Activated naive CD4-positive, alpha-beta T cell (primary cell): ENCODE measurements at places on chromosomes 6 and 20.

GRCh38 chr20:834151-834746 lies 734 bp downstream of the FAM110A start:
- DNase-seq: no peak

DNA sequence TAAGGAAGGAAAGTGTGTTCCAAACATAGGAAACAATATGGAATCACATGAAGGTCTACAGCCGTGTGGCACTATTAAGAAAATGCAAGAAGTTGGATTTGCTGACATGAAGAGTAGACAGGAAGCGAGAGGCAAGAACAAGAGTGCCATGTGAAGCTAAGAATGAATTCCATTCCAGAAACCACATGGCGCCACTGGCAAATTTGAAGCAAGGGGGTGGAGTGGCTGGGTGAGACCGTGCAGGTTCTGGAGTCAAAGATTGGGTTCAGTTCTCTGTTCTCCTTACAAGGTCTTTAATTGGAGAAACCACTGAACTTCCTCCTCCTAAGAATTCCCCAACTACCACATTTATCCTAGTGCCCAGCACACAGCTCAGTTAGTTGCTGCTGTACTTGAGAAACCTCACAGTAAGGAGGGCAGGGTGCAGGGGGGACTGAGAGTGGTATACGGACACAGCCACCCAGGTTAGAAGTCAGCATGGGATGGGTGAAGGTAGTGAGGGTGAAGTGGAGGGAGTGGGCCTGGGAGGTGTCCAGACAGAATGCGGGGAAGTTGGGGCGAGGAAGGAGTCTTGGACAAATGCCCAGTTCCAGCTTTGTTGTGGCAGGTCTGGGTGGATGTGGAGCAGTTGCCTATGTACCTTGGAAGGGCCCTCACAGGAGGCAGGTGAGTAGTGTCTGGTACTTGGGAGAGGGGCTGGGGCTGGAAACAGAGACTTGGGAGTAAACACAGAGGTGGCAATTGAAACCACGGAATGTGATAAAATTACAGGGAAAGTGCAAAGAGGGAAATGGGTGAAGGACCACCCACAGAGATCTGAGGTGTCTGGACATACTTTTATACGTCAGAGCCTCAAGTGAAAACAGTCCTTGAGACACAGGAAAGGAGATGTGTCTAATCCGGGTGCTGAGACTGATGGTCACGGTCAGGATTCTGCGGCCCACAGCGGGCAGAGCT lies 14.3 kb downstream of the LYRM4 start:
- DNase-seq: no peak

DNA sequence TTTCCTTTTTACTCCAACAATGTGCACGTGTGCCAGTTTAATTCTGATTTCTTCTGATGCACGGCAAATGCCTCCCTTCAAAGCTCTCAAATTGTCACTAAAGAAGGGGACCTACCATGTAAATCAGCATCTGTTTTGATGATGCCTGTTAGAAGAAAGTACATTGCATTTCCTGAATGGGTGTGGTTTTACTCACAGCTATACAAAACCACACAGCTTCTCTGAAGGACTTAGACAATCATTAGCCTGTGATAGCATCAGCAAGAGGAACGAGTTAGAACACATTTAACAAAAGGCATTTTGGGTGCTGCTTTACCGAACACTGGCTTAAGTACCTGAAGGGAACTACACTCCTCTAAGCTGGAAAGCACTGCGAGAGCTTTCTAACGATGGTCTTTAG lies 109.4 kb downstream of the ATXN1 start:
- no peak for DNase-seq

- no peak for DNase-seq
These were observed 122.4 kb downstream of the RIN2 start for GRCh38 chr20:19880256-19881079.

- no peak for DNase-seq
These were observed 107.4 kb downstream of the PREX1 start for GRCh38 chr20:48720256-48720985.

DNA sequence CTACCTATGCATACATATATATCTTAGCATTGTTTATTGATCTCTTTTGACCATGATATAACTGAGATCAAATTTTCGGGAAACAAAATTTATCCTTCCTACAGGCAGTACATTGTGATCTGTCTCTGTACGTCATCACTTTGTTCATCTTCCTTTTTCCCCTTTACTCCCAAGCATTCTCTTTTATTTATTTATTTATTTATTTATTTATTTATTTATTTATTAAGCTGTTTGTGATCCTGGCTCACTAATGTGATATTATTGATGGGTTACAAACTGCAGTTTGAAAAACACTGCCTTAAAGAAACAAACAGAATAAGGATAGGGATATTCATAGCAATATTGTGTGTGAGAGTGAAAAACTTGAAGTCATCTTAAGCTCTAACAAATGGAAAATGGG lies 51.2 kb downstream of the MACROD2 start:
- DNase-seq: no peak

- no peak for DNase-seq
These were observed 23.9 kb downstream of the SRC start for GRCh38 chr20:37369846-37370245.

- DNase-seq: no peak
These were observed 31.7 kb downstream of the BEND6 start for GRCh38 chr6:56986611-56987010.

DNA sequence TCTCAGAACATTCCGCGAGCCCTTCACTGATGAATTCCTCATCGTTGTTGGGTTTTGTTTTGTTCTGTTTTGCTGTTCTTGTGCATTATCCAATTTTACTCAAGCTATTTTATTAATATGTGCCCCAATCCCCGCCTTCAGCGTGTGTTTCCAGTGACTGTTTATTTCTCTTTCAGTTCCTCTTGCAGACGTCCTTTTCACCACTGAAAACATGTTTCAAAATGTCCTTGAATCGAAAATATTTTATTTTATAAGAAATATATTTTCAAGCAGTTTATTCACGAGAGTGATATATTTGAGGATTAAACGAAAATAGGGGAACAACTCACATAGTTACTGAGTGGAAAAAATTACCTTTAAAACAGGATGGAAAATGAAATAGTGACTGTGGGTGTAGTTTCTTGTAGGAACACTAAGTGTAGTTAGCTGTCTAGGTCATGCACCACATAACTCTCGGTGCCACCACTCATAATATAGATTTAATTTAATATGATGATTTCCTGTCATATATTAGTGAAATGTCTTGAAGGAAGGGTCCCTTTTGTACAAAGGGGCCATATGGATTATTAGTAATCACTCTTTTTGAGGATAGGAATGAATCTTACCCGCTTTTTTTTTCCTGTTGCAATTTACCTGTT lies 45.3 kb upstream of the HDDC2 start:
- no peak for DNase-seq

DNA sequence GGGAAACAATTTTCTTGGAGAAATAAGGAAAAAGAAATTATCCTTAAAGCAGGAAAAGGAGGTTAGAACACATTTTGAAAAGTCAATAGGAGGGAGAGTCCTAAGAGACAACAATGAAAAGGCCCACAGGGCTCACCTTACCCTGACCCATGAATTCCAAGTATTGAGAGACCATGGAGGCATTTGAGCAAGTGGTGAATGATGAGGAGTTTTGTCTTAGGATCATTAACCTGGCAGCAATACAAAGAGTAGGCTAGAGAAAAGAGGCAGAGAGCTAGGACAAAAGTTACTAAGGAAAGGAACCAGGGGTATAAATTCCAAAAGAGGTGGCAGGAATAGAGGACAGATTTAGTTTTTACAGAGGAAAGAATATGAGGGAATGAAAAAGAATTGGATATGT lies 44.7 kb downstream of the PACRG start:
- DNase-seq: no peak

- DNase-seq: no peak
These were observed 12.8 kb downstream of the OPN5 start for GRCh38 chr6:47794577-47795135.

DNA sequence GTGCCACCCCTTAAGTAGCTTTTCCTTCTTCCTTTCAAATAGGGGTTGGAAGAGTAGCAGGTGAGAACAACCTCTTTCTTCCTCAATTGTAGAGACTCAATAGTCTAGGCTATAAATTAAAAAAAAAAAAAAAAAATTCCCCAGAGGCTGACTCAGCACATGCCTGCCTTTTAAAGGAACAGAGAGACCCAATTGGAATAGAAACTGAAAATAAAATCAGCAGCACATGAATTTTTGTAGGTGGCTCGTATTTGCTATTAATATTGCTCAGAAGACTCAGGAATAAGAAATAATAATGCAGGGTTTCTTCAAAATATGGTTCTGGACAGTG lies 19.3 kb downstream of the TOP1 start:
- no peak for DNase-seq

DNA sequence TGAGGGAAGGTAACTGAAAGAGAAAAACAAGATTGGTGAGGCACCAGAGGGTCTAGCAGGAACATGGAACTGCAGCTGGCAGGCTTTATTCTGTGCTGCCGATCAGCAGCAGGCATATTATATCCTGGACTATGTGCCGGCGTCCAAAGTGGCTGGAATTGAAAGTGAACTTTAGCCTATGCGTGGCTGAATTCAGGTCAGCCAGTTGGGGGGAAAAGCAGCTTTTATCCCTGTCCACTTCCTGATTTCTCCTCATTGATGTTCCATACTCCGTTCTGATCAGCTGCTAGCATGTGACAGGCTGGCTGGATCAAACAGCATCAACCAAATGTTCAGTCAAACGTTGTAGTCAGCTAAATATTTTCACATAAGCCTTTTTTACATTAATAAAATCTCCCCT lies 99.0 kb downstream of the CAP2 start:
- no peak for DNase-seq

- no peak for DNase-seq
These were observed 370.1 kb downstream of the FOXA2 start for GRCh38 chr20:22214296-22214695.

DNA sequence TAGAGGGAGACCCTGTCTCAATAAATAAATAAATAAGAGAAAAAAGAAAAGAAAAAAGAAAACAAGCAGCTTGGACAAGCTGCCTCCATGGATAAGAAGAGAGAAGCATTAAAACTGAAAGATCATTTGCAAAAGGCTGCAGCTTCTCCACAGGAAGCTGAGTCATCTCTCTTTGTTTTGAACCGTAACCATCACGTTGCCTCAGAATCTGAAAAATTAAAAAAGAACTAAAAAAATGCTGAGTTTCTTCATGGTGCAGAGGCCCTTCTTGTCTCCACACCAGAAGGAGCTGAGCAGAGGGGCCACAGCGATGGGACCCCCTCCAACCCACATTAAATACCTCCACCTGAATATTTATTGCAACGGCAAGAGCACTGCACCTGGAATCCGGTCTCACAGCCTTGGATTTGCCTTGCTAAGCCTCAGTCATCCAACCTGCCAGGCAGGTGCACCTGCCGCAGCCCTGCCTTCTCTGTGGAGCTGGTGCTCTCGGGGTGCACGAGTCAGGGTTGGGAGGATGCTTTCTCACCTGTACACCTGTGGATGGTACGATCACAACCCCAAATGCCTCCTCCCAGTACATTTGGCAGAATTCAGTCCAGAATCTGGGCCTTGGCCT lies 28.1 kb downstream of the TOX2 start:
- DNase-seq: no peak

- no peak for DNase-seq
These were observed 505.9 kb upstream of the CHD6 start for GRCh38 chr20:42123981-42124473.

- no peak for DNase-seq
These were observed 36.7 kb downstream of the CFAP61 start for GRCh38 chr20:20089018-20089417.

GRCh38 chr6:13479206-13479800 lies 8.1 kb downstream of the GFOD1 start:
- DNase-seq: no peak

DNA sequence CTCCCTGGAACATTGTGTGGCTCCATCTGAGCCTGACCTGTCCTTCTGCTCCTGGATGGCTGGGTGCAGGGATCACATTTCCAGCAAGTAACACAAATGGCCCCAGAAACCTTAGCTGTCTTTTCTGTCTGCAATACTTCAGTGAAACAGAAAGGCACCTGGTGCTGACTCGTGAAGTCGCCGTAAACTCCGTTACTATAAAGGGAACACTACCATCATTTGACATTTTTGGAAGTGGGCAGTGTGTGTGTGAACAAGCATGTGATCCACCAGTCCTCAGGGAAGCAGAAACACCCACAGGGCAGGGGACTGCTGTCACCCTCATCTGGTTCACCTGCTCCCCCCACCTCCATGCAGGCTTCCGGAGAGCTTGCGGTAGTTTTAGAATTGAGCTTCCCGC lies 23.9 kb downstream of the SERPINB6 start:
- no peak for DNase-seq

- DNase-seq: no peak
These were observed 295.1 kb downstream of the PHACTR1 start for GRCh38 chr6:13011612-13012146.

- DNase-seq: no peak
These were observed 40.0 kb upstream of the OPN5 start for GRCh38 chr6:47741807-47742206.

DNA sequence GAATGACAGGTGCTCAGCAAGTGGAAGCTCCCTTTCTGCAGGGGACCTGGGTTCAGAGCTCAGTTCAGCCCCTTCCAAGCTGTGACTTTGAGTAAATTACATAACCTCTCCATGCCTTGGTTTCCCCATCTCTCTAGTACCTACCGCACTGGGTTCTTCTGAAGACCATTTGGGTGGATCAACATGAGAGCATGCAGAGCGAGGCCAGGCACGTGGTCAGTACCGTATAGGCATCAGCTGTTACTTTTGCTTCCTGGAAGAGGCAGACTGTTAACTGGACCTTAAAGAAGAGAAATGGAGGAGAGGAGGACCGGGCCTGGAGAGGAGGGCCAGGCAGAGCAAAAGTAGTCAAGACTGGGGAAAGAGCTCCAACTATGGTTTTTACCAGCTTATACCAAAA lies 1.7 kb upstream of the MYLK2 start:
- no peak for DNase-seq

DNA sequence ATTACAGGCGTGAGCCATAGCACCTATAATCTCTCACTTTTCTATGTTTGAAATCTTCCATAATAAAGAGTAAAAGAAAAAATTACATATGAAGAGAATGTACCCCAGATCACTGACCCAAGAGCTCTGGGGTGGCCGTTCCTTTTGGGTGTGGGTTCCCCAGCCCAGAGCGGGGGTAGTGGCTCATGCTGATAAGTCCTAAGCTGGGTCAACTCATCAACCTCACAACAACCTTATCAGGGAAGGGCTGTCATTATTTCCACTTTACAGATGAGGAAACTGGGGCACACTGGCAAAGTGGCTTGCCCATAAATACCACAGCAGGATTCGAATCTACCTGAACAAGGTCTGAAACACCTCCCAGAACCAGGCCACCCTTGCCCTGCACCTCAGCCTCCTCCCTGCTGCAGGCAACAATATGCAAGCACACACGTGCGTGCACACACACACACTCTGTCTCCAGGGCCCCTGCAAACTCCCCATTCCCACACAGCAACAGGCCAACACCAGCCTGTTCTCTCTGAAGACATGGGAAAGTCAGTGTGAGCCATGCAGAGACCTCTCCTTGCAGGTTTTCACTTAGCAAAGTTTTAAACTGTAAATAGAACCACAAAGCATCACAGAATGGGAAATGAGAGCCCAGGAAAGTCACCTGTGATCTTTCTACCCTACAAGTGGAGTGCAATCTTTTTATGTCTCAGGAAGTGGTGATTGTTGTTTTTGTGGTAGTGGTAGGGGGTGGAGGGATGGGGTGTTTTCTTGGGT lies 27.7 kb downstream of the BFSP1 start:
- DNase-seq: no peak

GRCh38 chr6:16683641-16684194 lies 77.5 kb downstream of the ATXN1 start:
- no peak for DNase-seq
